ENCODE measurements at places on chromosomes 13 and 19. TPM values are rescaled to one million over a fixed set of nuclear protein-coding genes. Genes with fewer than 3 reads are reported as not detected.

GRCh38 chr19:4991996-4992698 is 23.2 kb downstream of the KDM4B start:
- no peak overlapping the region for H3K4me3 ChIP-seq
- peaks cover 7% of the 10 kb centered on the region for H3K4me1 ChIP-seq
- no peak overlapping the region for H3K27ac ChIP-seq
- H3K27me3 ChIP-seq: no peaks in the 10 kb centered on the region

- no peaks in the 10 kb centered on the region for H3K4me1 ChIP-seq
- no peaks in the 10 kb centered on the region for H3K36me3 ChIP-seq
- peaks cover 32% of the 10 kb centered on the region for H3K27me3 ChIP-seq
- DNase-seq: no peak
Measured at GRCh38 chr19:4164262-4164661, 10.8 kb downstream of the CREB3L3 start.

- no peaks in the 10 kb centered on the region for H3K36me3 ChIP-seq
- H3K4me1 ChIP-seq: no peaks in the 10 kb centered on the region
- H3K27ac ChIP-seq: no peak overlapping the region
- H3K27me3 ChIP-seq: no peaks in the 10 kb centered on the region
- no peak overlapping the region for H3K4me3 ChIP-seq
- no peak for DNase-seq
Measured at GRCh38 chr19:4431808-4432674, 25.6 kb downstream of the UBXN6 start.

Gene PCDH17
- total RNA-seq: 1.2 TPM

DNA sequence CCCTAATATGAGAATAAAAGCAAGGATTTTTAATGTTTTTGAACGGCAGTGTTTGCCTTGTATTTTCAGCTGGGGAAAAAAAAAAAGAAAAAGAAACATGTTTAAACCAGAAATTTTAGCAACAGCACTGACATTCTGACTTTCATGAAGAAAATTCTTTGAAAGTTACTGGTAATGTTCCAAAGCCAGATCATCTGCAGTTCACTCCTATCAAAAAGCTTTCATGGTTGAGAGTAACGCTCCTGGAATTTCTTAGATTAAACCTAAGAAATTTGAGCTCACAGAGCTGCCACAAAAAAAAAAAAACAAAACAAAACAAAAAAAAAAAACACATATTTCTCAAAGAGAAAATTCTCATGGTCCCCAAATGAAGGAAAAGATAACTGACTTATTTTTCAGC is 1106.7 kb downstream of the EFNB2 start:
- DNase-seq: no peak
- H3K4me3 ChIP-seq: no peak overlapping the region
- no peaks in the 10 kb centered on the region for H3K4me1 ChIP-seq

DNA sequence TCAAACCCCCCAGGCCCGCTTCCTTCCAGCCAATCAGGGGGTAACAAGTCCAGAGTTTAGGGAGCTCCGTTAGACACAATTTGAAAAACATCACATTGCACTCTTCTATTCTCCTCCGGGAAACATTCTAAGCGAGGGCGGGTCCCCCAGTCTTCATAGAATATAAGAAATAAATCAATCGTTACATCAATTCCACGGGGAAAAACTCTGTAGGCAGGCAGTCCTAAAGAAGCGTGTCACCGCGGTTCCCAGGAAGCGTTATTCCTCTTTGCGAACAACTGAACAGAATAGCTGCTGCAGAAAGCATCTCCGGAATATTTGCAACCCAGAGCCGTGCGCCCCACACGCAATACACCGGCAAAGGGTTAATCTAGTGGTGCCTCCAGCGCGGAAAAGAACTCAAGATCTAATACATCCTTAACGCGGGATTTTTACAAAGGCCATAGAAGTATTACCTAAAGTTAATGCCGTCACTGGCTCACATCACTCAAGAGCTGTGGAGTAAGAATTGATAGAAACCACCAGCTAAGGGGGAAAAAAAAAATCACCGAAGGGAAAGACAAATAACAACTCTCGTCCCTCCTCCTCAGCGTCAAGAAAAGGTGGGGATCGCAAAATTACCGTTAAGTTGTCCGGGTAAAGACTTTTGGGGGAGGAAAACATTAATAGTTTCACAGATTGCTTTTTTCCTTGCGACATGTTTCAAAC is 65.1 kb downstream of the KCNRG start:
- peak overlapping the region; percentile 96 for H3K27ac ChIP-seq
- peak overlapping the region; percentile 83 for H3K4me3 ChIP-seq
- H3K27me3 ChIP-seq: no peaks in the 10 kb centered on the region

DNA sequence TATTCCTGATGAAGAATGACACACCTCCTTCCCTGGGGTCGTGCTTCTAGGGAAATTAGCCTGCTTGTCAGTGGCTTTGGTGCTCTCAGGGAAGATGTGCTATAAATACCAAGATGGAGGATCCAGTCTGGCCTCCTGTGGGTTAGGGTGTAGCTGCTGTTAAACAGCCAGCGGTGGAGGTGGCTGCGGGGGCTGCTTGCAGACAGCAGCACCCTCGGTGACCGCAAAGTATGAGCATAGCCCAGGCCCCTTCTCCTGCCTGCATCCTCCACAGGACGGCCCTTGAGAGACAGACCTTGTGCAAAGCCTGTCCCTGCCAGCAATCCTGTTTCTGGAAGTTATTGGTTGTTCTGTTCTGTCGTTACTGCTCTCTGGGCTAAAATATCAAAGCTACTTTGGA is 11.4 kb downstream of the VSTM2B start:
- H3K27me3 ChIP-seq: peaks cover 7% of the 10 kb centered on the region
- DNase-seq: no peak
- no peaks in the 10 kb centered on the region for H3K4me1 ChIP-seq
- H3K36me3 ChIP-seq: no peaks in the 10 kb centered on the region

Gene ZNF570
- total RNA-seq: 2.2 TPM

DNA sequence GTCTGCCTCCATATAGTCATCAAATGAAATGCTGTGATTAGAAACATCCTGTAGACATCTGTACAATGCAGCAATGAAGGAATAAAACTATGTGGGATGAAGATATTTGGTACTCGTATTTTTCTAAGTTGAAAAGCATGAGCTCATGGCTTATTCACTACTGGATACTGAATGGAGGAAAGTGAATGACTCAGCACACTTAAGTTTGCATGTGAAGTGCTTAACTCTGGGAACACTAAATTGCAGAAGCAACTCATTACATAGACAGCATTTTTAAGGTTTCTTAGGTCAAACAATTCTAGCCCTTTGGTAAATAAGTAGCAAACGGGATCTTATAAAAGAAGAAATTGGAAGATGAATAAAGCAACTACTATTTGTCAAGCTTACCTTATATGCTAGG is 429.0 kb upstream of the MIR17HG start:
- no peak overlapping the region for H3K27ac ChIP-seq
- H3K4me3 ChIP-seq: no peak overlapping the region
- H3K4me1 ChIP-seq: no peaks in the 10 kb centered on the region

GRCh38 chr19:46179076-46179759 is 31.2 kb downstream of the IGFL2 start:
- no peak overlapping the region for H3K27ac ChIP-seq
- DNase-seq: no peak
- H3K27me3 ChIP-seq: peaks cover 17% of the 10 kb centered on the region

DNA sequence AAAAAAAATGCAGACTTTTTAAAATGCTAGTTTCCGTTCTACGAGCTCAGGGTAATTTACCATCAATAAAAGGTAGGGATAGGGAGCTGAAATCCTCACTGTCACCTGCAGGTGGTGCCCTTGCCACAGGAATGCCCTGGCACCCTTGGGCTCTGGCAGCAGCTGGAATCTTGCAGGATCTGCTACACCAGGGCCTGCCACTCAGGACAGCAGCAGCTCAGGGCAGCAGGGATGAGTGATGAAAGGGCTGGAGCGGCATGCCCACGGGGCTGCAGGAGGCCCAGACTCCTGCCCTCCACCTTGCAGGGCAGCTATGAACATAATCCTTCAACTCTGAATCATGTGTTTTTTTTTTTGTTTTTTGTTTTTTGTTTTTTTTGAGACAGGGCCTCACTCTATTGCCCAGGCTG is 54.0 kb downstream of the GNG7 start:
- no peaks in the 10 kb centered on the region for H3K27me3 ChIP-seq
- peak; percentile 86 for DNase-seq
- no peaks in the 10 kb centered on the region for H3K4me1 ChIP-seq

GRCh38 chr19:38664503-38665211 is 17.2 kb downstream of the ACTN4 start:
- H3K4me1 ChIP-seq: peaks cover 99% of the 10 kb centered on the region
- H3K36me3 ChIP-seq: no peaks in the 10 kb centered on the region
- no peak for DNase-seq
- H3K27me3 ChIP-seq: no peaks in the 10 kb centered on the region

DNA sequence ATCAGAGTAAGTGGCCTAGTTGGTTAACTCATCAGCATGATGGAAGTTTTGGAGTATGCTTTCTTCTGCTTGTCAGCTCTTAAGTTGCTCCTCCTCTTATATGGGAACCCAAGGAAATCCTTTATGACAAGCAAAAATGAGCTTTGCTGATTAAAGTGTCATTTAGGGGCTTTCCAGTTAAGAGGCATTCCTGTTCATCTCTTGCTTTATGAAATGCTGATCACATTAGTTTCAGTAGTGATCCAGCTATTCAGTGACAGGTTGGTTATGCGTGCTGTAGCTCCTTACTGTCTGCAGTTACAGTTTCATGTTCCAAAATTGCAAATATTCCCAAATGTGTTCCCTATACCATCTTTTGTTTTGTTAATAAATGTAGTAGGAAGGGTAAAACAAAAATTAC is 146.6 kb downstream of the CDK8 start:
- H3K4me3 ChIP-seq: no peak overlapping the region
- peaks cover 28% of the 10 kb centered on the region for H3K36me3 ChIP-seq
- no peaks in the 10 kb centered on the region for H3K4me1 ChIP-seq
- H3K27me3 ChIP-seq: no peaks in the 10 kb centered on the region
- no peak for DNase-seq

- DNase-seq: no peak
- no peaks in the 10 kb centered on the region for H3K4me1 ChIP-seq
- H3K27me3 ChIP-seq: no peaks in the 10 kb centered on the region
- H3K36me3 ChIP-seq: no peaks in the 10 kb centered on the region
Measured at GRCh38 chr19:13260883-13261653, 110.9 kb downstream of the IER2 start.

Gene SOHLH2
- total RNA-seq: not detected

DNA sequence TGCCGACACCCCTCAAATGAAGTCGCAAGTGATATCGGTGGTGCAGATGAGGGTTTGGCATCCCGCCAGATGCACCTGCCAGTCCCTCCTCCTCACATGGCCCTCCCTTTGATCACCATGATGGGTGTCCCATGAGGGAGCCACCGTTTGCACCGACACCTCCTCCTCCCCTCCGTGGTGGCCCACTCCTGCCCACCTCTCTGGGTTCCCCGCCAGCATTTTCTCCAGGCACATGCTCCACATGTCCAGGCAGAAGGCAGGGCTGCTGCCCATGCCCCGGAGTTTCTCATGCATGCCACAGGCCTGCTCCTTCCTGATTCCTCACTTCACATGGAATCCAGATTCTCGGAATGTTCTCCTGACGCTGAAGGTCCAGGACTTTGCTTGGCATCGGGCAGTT is 49.3 kb downstream of the COL4A2 start:
- H3K4me1 ChIP-seq: peaks cover 35% of the 10 kb centered on the region
- H3K36me3 ChIP-seq: no peaks in the 10 kb centered on the region
- peak overlapping the region; percentile 80 for H3K27ac ChIP-seq
- H3K4me3 ChIP-seq: no peak overlapping the region
- H3K27me3 ChIP-seq: no peaks in the 10 kb centered on the region

Gene CD33
- 2.6 TPM for total RNA-seq

GRCh38 chr19:33781996-33782395 is 14.7 kb upstream of the KCTD15 start:
- no peak overlapping the region for H3K27ac ChIP-seq
- no peak for DNase-seq
- no peaks in the 10 kb centered on the region for H3K36me3 ChIP-seq

DNA sequence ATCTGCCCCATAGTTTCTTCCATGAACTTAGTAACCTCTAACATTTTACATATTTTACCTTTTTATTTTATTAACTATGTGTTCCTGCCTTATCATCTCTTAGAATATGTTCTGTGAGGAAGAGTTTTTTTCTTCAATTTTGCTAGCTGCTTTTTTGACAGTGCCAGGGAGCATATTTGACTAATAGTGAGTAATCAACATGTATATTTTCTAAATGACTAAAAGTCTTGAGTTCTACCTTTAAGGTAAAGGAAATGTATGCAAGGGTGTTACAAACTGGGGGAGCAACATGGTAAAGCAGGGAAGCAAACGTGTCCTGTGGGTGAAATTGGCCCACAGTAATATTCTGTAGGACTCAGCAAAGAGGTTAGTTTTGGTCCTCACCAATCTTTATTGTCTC is 165.5 kb downstream of the NBEA start:
- no peak overlapping the region for H3K4me3 ChIP-seq
- no peaks in the 10 kb centered on the region for H3K4me1 ChIP-seq
- H3K27me3 ChIP-seq: no peaks in the 10 kb centered on the region
- H3K36me3 ChIP-seq: no peaks in the 10 kb centered on the region

Gene GPR12
- total RNA-seq: 0.14 TPM

- H3K27ac ChIP-seq: peak overlapping the region; percentile 7
- H3K27me3 ChIP-seq: no peaks in the 10 kb centered on the region
- DNase-seq: no peak
- H3K4me3 ChIP-seq: no peak overlapping the region
Measured at GRCh38 chr13:99057310-99057975, 79.6 kb upstream of the DOCK9 start.

DNA sequence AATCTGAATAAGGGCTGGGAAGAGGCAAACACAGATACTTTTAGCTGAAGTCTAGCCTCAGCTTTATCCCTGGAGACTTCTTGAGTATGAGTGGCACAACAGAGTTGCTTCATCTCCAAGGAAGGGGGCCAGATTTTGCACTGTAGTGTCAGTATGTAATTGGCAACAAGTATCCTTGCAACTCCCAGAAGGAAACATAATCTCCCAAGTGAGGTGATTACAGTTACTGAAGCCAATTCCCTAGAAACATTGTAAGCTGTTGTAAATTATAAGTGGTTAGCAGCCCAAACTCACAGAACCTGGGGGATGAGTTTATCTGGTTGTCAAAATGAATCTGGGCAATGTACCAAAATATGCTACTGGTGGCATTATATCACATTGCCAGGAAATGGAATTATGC is 2065.7 kb upstream of the PCDH20 start:
- no peak for DNase-seq
- no peaks in the 10 kb centered on the region for H3K36me3 ChIP-seq
- H3K27ac ChIP-seq: no peak overlapping the region
- H3K4me3 ChIP-seq: no peak overlapping the region

Gene SLC25A41
- total RNA-seq: not detected

Gene EDDM13
- not detected for total RNA-seq

GRCh38 chr19:12913851-12914690 is 5.0 kb downstream of the SYCE2 start:
- no peaks in the 10 kb centered on the region for H3K36me3 ChIP-seq
- H3K27me3 ChIP-seq: no peaks in the 10 kb centered on the region
- no peak overlapping the region for H3K4me3 ChIP-seq
- peak; percentile 45 for DNase-seq

Gene RPL13A
- total RNA-seq: 1,219 TPM

Gene ZNF793
- 2.6 TPM for total RNA-seq

DNA sequence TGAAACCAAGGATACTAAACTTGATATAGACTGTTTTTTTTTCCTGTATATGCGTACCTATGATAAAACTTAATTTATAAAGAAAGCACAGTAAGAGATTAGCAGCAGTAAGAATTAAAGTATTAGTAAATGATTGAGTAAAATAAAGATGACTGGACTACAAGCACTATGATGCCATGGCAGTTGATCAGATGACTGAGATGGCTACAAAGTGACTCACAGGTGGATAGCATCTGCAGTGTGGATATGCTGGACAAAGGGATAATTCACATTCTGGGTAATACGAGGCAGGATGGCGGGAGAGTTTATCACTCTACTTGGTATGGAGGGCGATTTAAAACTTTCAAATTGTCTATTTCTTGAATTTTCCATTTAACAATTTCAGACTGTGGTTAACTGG is 11.8 kb downstream of the HTR2A start:
- no peaks in the 10 kb centered on the region for H3K4me1 ChIP-seq
- H3K27me3 ChIP-seq: peaks cover 3% of the 10 kb centered on the region
- no peak overlapping the region for H3K27ac ChIP-seq
- H3K36me3 ChIP-seq: no peaks in the 10 kb centered on the region
- DNase-seq: no peak
- H3K4me3 ChIP-seq: no peak overlapping the region
